ENCODE measurements at places on chromosomes 6 and 20. TPM values are rescaled to one million over a fixed set of nuclear protein-coding genes. Genes with fewer than 3 reads are reported as not detected.

- no peak for ATAC-seq
These were observed 706 bp upstream of the SNX14 start for GRCh38 chr6:85594197-85594930.

DNA sequence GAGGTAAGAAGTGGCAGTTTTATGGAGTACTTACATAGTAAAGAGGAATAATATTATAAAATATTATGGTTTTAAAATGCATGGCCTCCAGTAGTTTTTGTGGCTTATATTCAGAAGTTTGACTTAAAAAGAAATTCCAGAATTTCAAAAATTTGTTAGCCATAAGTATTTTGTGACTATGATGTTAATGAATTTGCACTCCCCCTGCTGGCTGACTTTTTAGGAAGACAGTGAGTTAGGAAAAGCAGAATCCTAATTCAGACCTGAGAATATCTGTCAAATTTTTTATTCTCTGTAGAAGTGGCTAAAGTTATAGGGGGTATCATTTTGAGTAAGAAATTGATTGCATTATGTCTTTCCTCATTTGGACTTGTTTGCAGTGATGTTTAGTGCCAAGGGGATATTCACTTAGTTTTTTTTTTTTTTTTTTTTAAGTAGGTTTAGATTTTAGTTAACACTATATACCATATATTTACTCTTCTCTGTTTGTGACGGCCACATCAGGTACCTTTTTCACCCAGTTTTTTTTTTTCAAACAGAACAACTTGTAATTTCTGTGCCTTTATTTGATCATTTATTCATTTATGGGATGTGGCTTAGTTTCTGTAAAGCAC lies 40.8 kb downstream of the ZFAND3 start:
- peak; percentile 25 for ATAC-seq

- no peak for ATAC-seq
These were observed 97.3 kb upstream of the STXBP5 start for GRCh38 chr6:147106759-147107401.

DNA sequence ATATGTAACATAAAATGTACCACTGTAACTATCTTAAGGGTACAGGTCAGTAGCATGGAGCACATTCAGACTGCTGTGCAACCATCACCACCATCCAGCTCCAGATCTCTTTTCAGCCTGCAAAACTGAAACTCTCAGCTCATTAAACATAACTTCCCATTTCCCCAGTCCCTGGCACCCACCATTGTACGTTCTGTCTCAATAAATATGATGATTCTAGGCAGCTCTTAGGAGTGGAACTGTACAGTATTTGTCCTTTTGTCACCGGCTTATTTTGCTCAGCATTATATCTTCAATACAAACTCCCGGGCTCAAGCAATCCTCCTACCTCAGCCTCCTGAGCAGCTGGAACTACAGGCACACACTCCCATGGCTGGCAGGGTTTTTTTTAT lies 1.5 kb downstream of the ZC3H12D start:
- ATAC-seq, result no peak

DNA sequence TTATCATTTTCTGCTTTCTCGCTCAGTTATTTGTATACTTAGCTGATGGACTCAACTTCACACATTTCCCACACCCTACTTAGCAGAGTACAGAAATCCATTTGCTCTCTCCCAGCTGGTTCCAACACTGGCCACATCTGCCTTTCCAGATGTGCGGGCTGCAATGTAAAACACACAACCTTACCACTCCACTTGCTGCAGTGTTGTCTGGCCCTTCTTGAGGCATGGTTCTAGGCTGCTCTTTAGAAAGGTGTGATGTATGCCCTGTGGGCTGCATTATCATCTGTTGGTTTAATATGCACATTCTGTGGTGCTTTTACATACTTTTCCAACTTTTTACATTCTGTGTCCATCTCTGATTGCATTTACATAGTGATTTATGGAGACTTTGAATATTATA lies 56.5 kb downstream of the TRAF3IP2 start:
- ATAC-seq, result peak; percentile 56

GRCh38 chr6:11329726-11330412 lies 97.4 kb upstream of the NEDD9 start:
- ATAC-seq, result no peak

RBM12 gene
- 76.9 TPM for total RNA-seq

GRCh38 chr6:44002593-44003344 lies 124.5 kb downstream of the MRPL14 start:
- peak; percentile 90 for ATAC-seq

DNA sequence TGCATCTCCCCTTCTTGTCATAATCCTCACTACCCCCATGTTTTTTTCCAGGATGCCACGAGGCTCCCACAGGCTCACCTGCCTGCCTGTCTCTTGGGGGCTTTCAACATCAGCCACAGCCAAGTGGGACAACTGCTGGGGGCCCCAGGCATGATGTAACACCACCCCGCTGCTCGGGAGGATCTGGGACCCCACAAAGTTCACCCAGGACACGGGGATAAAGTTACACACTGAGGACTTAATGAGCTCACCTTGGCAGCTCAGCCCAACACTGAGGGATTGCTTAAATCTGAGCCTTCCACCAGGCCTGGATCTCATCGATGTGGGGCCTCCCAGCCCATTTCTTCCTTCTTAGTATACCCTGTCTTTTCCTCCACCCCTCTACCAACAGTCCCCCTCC lies 56.4 kb upstream of the NNAT start:
- no peak for ATAC-seq

- no peak for ATAC-seq
These were observed 284.0 kb downstream of the KCNQ5 start for GRCh38 chr6:72905705-72906478.

ASIP gene
- total RNA-seq, result not detected

DNA sequence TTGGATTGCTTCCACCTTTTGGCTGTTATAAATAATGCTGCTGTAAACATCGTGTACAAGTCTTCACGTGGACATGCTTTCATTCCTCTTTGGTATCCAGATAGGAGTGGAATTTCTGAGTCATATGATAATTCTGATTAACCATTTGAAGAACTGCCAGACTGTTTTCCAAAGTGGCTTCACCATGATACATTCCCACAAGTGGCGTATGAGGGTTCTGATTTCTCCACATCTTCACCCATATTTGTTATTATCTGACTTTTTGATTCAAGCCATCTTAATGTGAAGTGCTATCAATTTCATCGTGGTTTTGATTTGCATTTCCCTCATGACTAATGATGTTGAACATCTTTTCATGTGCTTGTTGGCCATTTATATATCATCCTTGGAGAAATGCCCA lies 2.9 kb upstream of the SNRPB start:
- peak; percentile 1 for ATAC-seq

GRCh38 chr20:51368461-51369211 lies 173.9 kb downstream of the NFATC2 start:
- ATAC-seq, result no peak

GRCh38 chr20:63814891-63815614 lies 16.0 kb downstream of the ZBTB46 start:
- ATAC-seq, result no peak

GRCh38 chr6:52513464-52513863 lies 63.4 kb downstream of the TRAM2 start:
- no peak for ATAC-seq

DNA sequence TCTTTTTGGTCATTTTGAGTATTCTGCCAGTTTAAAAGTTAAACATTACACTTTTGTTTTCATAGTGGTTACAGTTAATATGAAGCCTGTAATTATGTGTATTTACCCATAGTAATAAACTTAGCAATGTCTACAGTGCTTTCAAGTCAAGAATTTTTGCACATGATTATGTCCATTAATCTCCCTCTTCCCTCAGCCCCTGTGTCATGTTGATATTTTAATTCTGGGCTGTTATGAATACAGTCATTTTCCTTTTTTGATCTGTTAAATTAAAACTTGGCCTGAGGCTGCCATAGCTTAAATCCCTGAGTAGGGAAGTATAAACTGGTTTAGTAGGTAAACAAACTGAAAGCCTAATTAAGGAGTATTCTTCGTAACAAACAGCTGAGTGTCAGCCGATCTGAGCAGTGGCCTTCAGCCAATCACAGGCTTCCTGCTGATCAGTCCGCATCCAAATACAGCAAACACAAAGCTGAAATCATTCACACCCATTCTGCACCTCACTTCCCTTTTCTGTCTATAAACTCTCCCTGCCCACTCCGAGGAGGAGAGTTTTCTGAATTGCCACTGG lies 9.5 kb upstream of the SFT2D1 start:
- ATAC-seq, result peak; percentile 95

GRCh38 chr6:160138839-160139419 lies 17.3 kb downstream of the SLC22A1 start:
- ATAC-seq, result no peak

- ATAC-seq, result no peak
These were observed 27.8 kb downstream of the PPP1R16B start for GRCh38 chr20:38833154-38833856.

DNA sequence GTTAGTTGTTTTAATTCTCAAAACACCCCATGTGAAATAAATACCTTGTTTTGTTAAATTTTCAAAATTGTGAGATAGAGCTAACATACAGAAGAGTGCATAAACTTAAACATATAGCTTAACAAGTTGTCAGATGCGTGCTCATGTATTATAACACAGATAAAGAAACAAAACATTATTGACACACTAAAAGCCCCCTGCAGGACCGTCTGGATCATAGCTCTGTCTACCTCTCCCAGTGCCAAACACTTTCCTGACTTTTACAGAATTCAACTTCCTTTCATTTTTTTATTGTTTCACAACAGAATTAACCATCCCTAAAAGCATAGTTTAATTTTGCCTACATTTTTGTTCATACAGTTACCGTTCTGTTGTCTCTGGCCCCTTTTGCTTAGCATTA lies 17.8 kb upstream of the FRK start:
- ATAC-seq, result no peak

- ATAC-seq, result no peak
These were observed 79.3 kb upstream of the AGPAT4 start for GRCh38 chr6:161353208-161353613.

- peak; percentile 93 for ATAC-seq
These were observed 19.3 kb downstream of the JARID2 start for GRCh38 chr6:15264902-15265761.

- ATAC-seq, result peak; percentile 27
These were observed 8.9 kb downstream of the CCM2L start for GRCh38 chr20:32019156-32019510.
